ENCODE measurements at places on chromosomes 5 and 9. TPM values are rescaled to one million over a fixed set of nuclear protein-coding genes. Genes with fewer than 3 reads are reported as not detected.

- H3K27me3 ChIP-seq, result no peaks in the 10 kb centered on the region
- no peaks in the 10 kb centered on the region for H3K4me1 ChIP-seq
- no peaks in the 10 kb centered on the region for H3K36me3 ChIP-seq
- no peak overlapping the region for H3K27ac ChIP-seq
- H3K4me3 ChIP-seq, result no peak overlapping the region
These were observed 25.6 kb upstream of the NSMF start for GRCh38 chr9:137484551-137485315.

Gene MRNIP
- total RNA-seq, result 35.2 TPM

GRCh38 chr5:150788977-150789376 is 10.4 kb downstream of the SMIM3 start:
- peak overlapping the region; percentile 81 for H3K27ac ChIP-seq
- no peaks in the 10 kb centered on the region for H3K27me3 ChIP-seq
- H3K4me3 ChIP-seq, result peak overlapping the region; percentile 74
- H3K4me1 ChIP-seq, result peaks cover 36% of the 10 kb centered on the region
- H3K36me3 ChIP-seq, result no peaks in the 10 kb centered on the region

DNA sequence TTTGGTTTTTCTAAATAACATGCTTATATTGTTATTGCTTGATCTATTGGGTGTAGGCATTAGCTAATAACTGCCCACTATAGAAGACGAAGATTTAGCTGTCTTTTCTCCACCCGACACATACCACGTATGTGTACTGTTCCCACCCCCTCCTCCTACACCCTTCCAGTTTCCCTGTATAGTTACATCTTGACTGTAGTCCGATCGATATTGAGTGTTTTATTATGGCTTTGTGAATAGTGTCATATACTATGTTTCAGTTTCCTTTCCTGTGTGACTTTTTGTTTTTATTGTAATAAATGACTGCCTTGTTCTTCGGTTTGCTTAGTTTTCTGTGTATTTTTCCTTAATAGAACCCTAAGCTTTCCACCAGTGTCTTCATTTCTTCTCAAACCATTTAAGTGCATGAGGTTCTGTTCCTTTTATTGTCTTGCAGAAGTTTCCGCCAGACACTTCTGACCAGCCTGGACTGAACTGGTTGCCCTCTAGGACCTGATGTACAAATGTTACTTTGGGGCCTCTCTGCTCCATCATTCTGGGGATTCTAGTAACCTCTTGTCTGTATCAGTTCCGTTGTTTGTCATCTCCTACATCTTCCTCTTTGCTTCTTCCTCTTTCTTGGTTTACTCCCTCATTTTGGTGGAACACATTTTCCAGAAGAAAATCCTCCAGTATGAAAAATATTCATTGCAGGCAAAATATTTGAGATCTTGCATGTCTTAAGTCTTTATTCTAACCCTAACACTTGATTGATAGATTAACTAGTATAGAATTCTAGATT is 61.8 kb downstream of the PRKACG start:
- H3K4me3 ChIP-seq, result peak overlapping the region; percentile 26
- peak; percentile 55 for ATAC-seq
- H3K4me1 ChIP-seq, result peaks cover 23% of the 10 kb centered on the region
- H3K27me3 ChIP-seq, result peaks cover 37% of the 10 kb centered on the region
- H3K36me3 ChIP-seq, result no peaks in the 10 kb centered on the region
- peak overlapping the region; percentile 75 for H3K27ac ChIP-seq

GRCh38 chr5:8839361-8840055 is 706.4 kb downstream of the SEMA5A start:
- no peaks in the 10 kb centered on the region for H3K4me1 ChIP-seq
- H3K27me3 ChIP-seq, result no peaks in the 10 kb centered on the region
- H3K4me3 ChIP-seq, result no peak overlapping the region
- H3K27ac ChIP-seq, result no peak overlapping the region

GRCh38 chr9:120755810-120756434 is 37.3 kb downstream of the FBXW2 start:
- H3K36me3 ChIP-seq, result peaks cover 37% of the 10 kb centered on the region
- peak; percentile 66 for ATAC-seq
- peak overlapping the region; percentile 47 for H3K27ac ChIP-seq
- peaks cover 6% of the 10 kb centered on the region for H3K4me1 ChIP-seq
- no peak overlapping the region for H3K4me3 ChIP-seq
- H3K27me3 ChIP-seq, result no peaks in the 10 kb centered on the region

DNA sequence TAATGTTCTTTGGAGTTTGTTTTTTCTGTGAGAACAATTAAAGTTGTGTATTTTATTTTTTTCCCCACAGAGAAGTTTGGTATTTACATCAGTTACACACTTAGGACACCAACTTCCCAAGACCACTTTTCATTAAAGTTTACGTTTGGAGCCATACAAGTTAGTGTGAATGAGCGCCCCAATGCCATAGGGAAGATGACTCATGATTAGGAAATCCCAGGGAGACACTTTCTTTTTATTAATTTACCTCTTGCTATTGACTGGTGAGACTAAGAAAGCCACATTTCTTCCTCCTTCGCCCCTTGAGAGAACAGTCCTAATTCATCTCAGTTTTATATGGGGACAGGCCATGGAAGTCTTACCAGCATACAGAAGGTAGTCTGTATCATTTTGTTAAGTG is 57.1 kb downstream of the EDIL3 start:
- ATAC-seq, result no peak
- no peaks in the 10 kb centered on the region for H3K36me3 ChIP-seq
- no peak overlapping the region for H3K27ac ChIP-seq

GRCh38 chr9:76399856-76400255 is 5.6 kb upstream of the RFK start:
- peaks cover 1% of the 10 kb centered on the region for H3K36me3 ChIP-seq
- no peaks in the 10 kb centered on the region for H3K27me3 ChIP-seq
- peaks cover 21% of the 10 kb centered on the region for H3K4me1 ChIP-seq
- no peak overlapping the region for H3K27ac ChIP-seq

- no peak overlapping the region for H3K4me3 ChIP-seq
- H3K27ac ChIP-seq, result no peak overlapping the region
- H3K27me3 ChIP-seq, result no peaks in the 10 kb centered on the region
- no peak for ATAC-seq
These were observed 73.7 kb downstream of the GADD45G start for GRCh38 chr9:89678396-89679015.

DNA sequence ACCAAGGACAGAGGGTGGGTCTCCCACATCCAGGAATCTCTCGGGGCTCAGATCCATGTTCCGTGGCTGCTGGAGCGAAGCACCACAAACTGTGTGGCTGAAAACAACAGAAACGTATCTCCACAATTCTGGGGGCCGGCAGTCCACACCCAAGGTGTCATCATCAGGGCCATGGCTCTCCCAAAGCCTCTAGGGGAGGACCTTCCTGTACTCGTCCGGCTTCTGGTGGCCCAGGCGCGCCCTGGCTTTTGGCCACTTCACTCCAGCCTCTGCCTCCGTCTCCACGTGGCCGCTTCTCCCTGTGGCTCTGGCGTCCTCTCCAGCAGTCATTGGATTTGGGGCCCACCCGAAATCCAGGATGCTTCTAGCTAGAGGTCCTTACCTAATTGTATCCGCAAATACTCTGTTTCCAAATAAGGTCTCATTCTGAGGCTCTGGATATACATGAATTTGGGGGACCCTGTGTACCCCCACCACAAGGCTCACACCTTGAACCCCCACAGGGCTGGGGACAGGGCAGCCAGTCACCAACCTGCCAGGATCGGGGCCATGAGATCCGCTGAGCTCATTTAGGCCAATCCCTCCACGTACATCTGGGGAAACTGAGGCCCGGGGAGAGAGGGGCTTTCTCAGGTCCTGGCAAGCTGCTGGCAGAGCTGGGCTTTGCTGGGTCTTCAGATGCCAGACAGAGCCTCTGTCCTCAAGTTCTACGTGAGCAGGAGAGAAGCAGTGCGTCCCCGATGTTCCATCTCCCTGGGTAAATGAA is 158.2 kb downstream of the OLFM1 start:
- no peaks in the 10 kb centered on the region for H3K4me1 ChIP-seq
- no peak overlapping the region for H3K4me3 ChIP-seq
- no peak overlapping the region for H3K27ac ChIP-seq
- ATAC-seq, result no peak
- no peaks in the 10 kb centered on the region for H3K36me3 ChIP-seq

- no peaks in the 10 kb centered on the region for H3K36me3 ChIP-seq
- no peak overlapping the region for H3K4me3 ChIP-seq
- H3K27me3 ChIP-seq, result no peaks in the 10 kb centered on the region
- no peak for ATAC-seq
These were observed 288.0 kb downstream of the TRIM32 start for GRCh38 chr9:116975126-116975525.

Gene OLFM1
- total RNA-seq, result 0.32 TPM

Gene MRPS2
- total RNA-seq, result 48.6 TPM

DNA sequence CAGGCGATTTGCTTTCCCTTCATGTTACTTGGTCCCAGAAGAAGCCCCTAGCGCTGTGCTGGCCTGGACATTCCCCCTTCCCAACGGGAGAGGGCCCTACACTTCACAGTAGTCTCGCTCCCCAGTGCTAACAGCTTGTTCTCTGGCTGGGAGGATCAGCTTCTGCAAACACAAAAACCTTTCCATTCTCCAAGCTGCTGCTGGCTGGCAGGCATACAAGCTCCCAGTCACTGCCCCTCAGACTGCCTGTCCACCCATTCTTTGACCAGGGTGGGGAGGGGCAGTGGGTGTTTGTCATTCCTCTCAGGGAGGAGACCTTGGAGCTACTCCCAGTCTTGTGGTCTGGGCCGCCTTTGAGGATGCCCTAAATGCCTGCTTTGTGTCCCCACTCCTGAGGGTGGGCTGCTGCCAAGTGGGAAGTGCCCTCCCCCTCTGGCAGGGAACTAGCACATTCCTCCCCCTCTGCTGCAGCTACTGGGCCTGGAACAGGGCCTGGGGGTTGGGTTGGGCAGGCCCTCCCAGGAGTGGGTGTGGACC is 20.8 kb downstream of the ENHO start:
- no peaks in the 10 kb centered on the region for H3K36me3 ChIP-seq
- peaks cover 16% of the 10 kb centered on the region for H3K27me3 ChIP-seq
- no peak for ATAC-seq
- no peak overlapping the region for H3K27ac ChIP-seq
- H3K4me3 ChIP-seq, result no peak overlapping the region

DNA sequence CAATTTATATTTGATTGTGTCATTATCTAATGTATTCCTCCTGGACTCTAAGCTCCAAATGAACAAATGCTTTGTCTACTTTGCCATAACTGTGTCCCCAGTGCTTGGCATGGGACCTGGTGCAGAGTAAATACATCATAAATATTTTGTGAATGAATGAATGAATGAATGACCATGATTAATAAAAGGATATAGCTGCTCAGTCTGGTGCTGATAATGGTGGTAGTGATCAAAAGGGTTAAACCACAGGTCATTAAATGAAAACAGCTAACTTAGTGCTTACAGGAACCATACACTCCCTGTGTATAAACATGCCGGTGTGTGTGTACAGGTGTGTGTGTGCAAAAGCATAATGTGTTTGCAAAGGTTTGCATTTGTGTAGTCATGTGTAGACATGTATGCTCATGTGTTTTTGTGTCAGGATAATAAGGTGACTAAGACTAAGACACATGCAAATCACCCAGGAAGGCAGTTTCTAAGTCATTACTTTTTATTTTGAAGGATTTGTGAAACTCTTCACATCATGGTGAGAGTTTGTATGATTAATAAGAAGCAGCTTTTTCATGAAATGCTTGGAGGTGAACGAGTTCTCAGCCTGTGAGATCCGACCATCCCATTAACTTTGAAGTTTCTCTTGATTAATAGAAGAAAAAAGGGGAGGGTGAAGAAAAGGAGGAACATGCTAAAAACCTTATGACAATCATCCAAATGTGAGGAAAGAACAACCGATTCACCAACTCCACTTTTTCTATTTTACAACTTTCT is 24.6 kb downstream of the SPARC start:
- no peaks in the 10 kb centered on the region for H3K36me3 ChIP-seq
- no peaks in the 10 kb centered on the region for H3K4me1 ChIP-seq
- no peaks in the 10 kb centered on the region for H3K27me3 ChIP-seq
- peak; percentile 56 for ATAC-seq

DNA sequence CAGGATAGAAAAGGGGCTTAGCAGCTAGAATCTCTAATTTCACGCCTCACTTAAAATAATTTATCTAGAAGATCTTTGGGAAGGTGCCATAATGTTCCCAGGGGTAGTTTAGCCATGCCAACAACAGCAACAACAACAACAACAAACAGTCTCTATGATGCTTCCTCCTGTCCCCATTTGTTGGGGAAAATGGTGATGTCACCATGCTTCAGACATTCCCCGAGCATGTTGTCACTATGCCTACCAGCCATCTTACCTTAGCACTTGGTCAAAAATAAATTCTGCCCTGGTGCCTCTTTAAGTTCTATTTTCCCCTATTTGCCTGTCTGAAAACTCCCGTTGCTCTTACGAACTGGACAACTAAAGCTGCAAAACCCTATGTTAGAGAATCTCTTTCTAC is 76.6 kb downstream of the KCNN2 start:
- no peak overlapping the region for H3K4me3 ChIP-seq
- H3K4me1 ChIP-seq, result no peaks in the 10 kb centered on the region
- H3K36me3 ChIP-seq, result no peaks in the 10 kb centered on the region
- peaks cover 16% of the 10 kb centered on the region for H3K27me3 ChIP-seq
- H3K27ac ChIP-seq, result no peak overlapping the region

- H3K4me3 ChIP-seq, result no peak overlapping the region
- no peak for ATAC-seq
- H3K27ac ChIP-seq, result no peak overlapping the region
- no peaks in the 10 kb centered on the region for H3K4me1 ChIP-seq
These were observed 341.1 kb downstream of the ZSWIM6 start for GRCh38 chr5:61673007-61673735.

DNA sequence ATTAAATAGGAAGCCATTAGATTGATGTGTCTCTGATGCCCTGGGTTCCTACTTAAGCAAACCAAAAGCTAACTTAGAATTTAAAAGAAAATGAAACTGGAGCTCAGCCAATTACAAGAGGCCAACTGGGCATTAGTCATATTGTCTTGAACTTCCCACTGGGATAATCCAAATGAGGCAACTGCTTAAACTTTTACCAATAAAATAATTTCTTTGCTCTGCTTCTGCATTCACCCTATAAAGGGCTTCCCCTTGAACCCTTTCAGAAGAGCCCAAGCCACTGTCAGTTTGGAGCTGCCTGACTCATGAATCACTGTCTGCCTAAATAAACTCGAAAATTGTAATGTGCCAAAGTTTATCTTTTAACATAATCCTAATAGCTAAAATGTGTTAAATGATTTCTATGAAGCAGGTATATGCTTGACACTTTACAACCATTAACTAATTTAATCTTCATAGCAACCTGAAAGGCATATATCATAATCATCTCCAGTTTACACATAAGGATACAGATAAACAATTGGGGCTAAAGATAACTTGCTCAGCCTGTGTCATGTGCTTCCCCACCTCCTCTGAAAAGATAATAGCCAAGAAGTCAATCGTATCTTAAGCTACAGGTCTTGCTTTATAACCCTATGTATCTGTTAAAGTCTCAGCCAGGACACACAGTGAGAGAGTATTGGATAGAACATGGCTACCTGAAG is 11.5 kb downstream of the GPR150 start:
- H3K4me3 ChIP-seq, result peak overlapping the region; percentile 78
- H3K27ac ChIP-seq, result peak overlapping the region; percentile 95
- ATAC-seq, result peak; percentile 2
